Cardiac fibroblast (primary cell): ENCODE measurements at places on chromosomes 2 and 18.

DNA sequence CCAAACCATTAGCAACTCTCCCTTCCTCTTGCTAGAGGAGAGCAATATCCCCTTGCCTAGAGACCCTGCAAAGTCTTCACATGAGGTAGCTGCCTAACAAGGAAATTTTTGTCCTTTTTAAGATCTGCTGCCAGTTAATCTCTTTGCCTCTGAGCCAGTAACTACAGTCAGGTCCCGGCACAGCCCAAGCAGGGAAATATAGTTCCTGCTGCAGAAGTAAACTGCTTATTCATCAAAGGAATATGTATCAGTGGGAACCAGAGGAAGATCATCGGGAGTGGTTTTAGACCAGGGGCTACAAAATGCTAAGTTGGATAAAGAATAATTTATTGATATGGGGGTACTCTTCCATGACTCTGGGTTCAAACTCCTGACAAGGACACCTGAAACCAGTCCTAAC lies 30.6 kb downstream of the CACNB4 start:
- no peak for DNase-seq

DNA sequence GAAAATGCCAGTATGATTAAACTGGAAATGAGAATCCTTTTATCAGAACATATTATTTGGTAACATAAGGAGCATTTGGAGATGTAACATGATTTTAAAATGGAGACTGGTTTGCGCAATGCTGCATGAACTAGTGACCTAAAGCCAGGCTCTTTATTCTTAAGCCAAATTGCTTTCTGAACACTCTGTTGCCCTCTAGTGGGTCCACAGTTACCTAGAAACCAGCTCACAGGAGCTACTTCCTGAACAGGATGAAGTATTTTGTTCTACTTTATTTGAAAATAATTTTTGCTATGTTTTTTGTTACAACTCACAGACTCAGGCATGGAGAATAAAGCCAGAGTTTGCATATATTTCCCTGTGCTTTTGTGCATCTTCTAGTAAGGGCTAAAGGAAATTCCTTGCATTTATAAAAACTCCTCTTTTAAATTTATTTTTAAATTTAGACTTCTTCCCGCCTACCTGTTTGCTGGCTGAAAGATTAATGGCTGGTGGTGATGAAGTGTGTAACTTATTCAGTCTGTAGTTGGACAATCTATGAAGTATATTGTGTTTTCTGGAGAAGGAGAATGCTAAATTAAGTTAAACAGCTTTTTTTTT lies 146.7 kb downstream of the PARD3B start:
- DNase-seq, result peak; percentile 94

GRCh38 chr2:141647353-141647752 lies 483.5 kb downstream of the LRP1B start:
- DNase-seq, result no peak

GRCh38 chr2:188600536-188601210 lies 309.0 kb downstream of the GULP1 start:
- peak; percentile 39 for DNase-seq

DNA sequence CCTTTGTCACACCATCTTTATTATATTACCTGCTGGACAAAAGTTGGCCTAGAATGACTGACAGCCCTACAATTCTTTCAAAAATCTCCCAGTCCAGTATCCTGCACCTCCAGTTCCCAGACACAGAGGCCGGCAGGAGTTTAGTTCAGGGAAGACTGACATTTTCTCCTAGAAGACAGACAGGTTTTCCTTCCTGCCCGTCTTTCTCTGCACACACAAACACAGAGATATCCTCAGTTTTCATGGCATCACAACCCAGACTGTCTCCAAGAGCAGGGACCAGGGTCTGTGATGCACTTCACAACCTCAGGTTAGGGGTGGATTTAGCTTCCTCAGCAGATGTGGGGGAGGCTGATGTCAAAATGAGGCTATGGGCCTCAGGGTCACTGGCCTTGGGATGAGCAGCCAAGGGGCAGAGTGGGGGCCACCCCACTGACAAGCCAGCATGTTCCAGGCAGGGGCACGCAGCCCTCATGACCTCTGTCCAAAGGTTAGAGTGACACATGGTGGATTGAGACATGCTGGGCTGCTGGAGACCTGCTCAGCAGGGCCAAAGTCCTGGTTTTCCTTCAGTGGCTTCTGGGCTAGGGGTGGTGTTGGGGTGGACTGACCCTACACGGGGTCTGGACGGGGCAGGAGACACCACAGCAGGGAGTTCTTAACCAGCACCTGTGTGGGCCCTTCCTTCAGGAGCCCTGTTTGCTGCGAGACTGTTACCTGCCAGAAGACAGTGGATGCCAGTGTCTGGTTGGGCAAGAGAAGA lies 70.5 kb downstream of the SFXN5 start:
- DNase-seq, result no peak

GRCh38 chr2:15936277-15937104 lies 3.9 kb upstream of the MYCN start:
- DNase-seq, result no peak

DNA sequence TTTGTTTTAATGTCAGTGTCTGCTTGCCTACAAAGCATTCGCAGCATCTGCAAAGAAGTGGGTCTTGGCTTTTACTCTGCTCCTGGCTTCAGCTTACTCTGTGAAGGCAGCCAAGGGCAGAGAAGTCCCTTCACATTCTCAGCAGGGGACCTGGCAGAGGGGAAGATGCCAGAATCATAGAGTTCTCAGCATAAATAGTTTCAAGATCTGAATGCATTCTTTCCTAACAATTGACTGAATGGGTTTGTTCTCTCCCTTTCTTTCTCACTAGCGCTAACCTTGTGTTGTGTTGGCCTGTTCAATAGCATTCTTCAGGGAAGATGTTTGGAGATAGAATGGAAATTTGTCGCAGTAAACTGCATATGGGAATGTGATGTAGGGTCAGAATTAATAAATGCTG lies 106.9 kb downstream of the FARSB start:
- peak; percentile 49 for DNase-seq

GRCh38 chr2:209002054-209002453 lies 421.8 kb upstream of the MAP2 start:
- DNase-seq, result no peak

DNA sequence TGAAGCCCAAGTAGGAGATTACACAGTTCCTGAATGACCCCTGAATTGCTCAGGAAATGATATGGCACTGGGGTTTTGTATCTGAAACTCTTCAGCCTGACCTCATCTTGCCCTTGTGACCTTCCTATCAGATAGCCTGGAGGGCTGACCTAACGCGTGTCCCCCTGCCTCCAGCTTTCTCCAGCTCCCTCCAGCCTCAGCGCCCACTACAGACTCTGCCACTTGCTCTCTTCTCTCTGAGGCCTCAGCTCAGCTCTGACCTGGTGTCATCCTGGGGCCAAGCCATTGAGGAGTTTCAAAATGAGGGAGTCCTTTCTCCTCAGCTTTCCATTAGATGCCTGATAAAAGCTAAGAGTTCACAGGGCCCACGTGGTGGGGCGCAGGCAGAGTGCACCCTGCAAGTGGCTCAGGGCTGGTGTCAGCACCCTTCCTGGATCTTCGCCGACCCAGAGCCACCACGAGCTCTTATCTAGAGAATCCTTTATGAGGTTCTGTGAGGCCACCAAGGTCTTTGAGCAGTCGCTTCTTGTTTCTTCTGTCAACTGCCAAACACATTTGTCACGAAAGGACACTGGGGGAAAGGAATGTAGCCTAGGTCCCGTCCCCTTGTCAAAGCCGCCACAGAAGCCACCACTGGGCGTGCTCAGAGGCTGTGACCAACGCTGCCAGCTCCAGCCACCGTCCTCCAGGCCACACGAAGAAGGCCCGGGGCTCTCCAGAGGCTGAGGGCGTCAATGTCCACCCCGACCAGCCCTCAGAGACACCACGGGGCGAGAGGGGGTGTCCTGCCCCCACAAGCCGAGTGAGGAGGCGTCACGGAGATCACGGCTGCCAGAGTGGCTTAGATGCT lies 131.3 kb upstream of the GPC1 start:
- no peak for DNase-seq

DNA sequence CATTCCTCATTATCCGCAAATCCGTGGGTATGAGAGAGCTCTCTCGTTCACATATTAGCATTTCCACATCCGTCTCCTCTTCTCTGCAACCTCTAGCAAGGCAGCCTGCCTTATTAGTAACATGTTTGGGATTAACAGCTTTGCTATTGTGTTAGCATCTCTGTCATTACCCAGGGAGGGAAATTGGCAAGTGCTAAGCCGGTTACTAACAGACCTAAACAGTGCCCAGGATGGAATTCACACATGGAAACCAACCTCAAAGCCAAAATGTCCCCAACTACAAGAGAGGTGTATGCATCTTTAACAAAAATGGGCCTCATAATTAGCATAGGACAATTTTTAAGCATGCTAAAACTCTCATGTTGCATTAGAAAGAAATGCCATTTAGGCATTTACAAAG lies 309.0 kb upstream of the MEIS1 start:
- DNase-seq, result no peak

DNA sequence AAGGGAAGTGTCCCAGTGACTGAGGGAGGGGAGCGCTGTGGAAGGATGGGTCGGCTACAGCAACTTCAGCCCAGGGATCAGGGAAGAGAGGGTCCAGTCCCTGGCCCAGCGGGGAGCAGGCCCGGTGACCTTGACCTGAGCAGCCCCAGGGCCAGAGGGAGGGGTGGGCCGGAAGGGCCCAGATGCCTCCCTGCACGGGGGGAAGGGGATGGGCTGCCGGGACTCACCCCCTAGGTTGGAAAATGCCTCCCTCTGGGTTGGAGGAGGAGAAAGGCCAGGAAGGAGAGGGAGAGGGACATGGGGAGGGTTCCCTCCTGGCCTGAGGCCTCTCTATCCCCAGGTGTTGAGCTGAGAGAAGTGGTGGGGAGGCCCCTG lies 19.8 kb downstream of the GPC1 start:
- DNase-seq, result no peak

DNA sequence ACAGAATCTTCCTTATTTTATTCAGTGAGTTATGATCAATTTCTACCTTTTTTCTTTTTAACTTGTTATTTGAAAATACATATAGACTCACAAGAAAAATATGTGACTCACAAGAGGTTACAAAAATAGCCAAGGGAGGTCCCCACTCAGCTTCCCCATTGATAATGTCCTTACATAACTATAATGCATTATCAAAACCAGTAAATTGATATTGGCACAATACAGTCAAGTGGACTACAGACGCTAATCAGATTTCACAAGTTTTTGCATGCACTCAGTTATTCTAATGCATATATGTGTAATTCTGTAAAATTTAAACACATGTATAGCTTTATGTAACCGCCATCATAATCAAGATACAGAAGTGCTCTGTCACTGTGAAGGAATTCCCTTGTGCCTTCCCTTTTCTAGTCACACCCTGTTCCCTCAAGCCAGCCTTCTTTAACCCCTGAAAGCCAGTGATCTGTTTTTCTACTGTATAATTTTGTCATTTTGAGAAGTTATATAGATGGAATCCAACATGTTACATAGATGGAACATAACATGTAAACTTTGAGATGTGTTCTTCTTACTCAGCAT lies 118.4 kb downstream of the ALMS1 start:
- no peak for DNase-seq

DNA sequence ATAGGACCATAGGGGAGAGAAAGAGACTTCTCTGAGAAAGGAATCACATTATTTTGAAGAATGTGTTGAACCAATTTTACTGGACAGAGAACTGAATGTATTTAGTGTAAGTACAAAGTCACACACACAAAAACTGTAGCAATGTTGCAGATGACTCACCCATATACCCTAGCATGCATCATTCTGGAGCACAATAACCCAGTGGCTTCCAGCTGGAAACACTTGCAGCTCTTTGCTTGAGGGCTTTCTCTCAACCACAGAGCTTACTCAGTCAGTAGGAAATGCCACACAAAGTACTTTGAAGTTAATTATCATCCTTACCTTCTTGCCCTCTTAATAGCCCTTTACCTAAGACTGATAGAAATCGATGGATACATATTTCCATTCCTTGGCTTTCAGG lies 760.0 kb upstream of the FSHR start:
- no peak for DNase-seq

DNA sequence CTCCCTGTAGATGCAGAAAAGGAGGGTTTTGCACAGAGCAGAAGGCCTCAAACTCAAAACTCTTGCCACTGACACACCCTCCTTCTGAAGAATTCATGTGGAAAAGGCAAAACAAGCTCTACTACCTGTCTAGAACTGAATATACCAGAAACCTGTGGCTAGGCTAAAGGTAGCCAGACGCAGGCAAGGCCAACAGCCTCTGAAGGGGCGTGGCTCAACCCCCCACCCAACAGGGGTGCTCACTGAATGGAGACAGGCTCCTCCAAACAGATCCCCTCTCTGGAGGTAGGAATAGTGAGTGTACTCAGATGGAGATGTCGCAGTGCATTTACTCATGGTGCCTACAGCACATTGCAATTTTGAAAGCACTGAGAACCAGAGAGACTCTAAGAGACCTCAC lies 3.0 kb upstream of the STK17B start:
- DNase-seq, result no peak

- DNase-seq, result peak; percentile 6
Observed at GRCh38 chr2:86337244-86337835, at the start of gene REEP1. Gene REEP1 (minus strand): TSS chr2:86337626. CDS start chr2:86337510, 116 bp downstream.

- no peak for DNase-seq
Observed at GRCh38 chr2:25590921-25591505, 82.4 kb downstream of the DTNB start.

- peak; percentile 79 for DNase-seq
Observed at GRCh38 chr2:239991689-239992314, 33.3 kb downstream of the NDUFA10 start.

GRCh38 chr2:219218217-219218731 lies 484 bp downstream of the ABCB6 start:
- DNase-seq, result peak; percentile 80

DNA sequence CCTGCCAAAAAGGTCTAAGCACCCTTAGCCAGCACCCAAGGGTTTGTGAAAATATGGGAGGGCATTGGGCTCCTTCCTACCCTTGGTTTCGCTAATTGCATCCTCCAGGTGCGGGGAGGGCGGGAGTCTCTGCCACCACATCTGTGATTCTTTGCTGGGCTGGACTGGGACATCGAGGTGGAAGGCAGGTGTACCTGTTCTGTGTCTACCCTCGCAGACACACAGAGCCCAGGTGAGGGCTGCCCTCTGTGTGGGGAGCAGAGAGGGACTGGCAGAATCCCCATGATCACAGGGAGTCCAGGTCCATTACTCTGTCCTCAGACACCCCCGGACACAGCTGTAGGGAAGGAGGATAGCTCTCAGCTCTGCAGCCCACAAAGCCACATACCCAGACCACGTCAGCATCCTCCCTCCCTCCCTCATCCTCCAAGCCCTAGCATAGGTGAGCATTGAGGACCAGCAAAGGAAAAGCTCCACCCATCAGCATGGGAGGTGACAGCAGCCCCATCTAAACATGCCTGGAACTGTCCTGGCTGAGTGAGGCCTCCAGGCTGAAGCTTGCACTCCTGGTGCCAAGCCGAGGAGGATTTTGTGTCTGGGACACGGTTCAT lies 49.8 kb downstream of the PLB1 start:
- DNase-seq, result no peak

GRCh38 chr2:43226955-43227829 lies 786 bp upstream of the ZFP36L2 start:
- peak; percentile 95 for DNase-seq

GRCh38 chr2:204665771-204666170 lies 120.5 kb downstream of the PARD3B start:
- no peak for DNase-seq

- peak; percentile 43 for DNase-seq
Observed at GRCh38 chr2:48356701-48357325, 173.1 kb upstream of the STON1 start.
